ENCODE measurements at places on chromosomes 12 and 14.

- DNase-seq = no peak
Observed at GRCh38 chr12:117473856-117474255, 112.4 kb upstream of the NOS1 start.

DNA sequence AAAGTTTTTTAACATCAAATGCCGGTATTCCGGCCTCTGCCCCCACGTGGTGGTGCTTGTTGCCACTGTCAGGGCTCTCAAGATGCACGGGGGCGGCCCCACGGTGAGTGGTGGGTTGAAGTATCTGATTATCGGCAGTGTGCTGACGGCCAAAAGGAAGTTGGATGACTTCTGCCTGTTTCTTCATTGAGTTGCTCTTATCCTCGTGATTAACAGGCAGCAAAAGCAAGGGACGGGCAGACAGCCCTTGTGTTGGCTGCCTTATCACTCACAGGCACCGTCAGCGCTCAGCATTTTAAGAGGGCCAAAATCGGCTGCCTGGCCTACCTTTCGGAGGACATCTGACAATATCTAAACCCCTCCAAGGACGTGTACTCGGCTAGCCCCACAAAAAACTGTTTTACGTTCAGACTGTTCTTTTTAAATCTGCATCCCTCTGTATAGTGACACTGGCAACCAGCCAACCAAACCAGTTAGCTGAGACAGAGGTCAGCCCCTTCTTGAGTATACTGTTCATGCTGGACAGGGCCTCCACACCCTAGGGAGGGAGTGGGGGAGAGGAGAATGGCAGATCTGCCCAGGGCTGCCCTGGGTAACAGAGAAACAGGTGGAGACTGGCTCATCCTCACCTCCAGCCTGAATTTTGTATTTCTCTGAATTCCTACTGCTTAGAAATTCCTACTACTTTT, 22.9 kb upstream of the AKAP5 start:
- no peak for DNase-seq

DNA sequence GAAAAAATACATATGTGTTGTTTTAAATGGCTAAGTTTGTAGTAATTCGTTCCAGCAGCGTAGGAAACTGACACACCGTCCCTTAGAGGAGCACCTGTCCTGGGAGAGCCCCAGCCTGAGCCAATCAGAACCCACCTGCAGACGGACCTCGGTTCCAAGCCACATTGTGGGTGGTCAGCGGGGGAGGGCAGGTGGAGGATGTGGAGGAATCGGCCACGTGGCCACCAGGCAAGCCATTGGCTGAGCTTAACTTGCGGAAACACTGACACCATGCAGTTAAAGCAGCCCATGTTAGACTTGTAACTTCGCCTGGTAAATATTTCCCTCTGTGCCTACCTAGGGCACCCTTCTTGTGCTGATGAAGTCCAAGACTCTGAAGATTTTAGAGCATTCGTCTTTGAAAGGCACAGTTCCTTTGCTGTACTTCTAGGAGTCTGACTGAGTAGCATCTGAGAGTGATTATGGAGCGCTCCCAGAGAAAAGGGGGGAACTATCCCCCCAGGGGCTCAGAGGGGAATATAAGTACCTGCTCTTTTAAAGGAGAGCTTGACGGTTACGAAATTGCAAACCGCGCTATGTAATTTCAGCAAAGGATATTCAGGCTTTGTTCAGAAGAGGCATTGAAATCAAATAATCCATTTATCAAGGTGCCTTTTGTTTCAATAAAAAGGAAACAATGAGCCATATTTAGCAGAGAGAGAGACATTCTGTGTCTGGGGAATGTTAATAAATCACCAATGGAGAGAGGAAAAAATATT, 135.7 kb downstream of the TMEM132C start:
- DNase-seq = no peak

DNA sequence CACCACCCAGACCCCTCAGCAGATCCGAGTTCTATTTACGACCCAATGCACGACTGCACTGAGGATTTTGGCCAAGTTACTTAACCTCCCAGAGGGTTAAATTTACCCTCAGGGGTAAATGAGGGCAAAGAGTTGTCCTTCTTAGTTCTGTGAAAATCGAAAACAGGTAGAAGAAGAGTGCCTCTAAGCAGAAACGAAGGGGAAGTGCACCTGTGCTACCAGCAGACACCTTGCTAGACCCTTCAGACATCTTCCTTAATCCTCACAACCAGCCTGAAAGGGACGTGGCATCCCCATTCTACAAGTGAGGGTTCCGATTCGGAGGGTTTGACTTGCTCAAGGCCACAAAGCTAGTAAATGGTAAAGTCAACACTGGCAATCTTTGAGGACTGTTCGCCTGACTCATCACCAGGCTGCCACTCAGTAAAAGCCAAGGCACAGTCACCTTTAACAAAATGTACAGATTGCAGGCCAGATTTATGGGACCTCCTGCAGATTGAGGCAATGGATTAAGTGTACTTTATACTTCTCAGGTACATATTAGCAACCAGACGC, 1.6 kb downstream of the GSG1 start:
- no peak for DNase-seq

DNA sequence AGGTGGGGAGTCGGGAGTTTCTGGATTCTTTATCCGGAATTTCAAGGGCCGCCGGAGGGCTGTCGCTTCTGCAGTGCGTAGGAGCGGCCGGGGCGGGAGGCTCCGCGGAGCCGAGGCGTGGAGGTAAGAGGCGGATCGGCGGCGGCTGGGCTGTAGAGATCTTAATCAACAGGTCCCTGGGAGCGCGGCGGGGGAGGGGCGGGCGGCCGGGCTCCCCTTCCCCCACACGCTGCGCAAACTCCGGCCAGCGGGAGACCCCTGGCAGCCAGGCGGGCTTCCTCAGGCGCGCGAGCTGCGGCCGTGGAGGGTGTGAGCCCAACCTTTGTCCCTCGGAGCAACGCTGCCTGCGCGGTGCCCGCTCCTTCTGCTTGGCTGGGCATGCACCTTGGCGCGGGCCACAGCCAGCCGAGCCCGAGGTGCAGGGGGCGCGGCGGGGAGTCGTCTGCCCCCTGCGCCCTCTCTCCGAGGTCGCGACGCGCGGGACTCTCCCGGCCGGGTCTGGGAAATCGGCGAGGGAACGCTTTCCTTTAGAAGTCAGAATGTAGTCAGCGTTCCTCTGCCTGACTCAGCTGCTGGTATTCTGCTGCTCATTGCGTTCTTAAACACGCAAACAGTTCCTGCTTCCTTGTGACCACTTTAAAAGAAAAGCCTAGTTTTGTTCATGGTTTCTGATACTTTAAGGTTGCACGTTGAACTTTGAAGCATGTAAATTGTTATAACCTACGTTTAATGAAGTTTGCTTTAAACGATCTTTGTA, at the start of gene PALS1:
TSS of gene PALS1 (plus strand) at position 25 of the 757 bp plus-strand sequence. CDS start 37,736 bp downstream, outside the sequence.
- DNase-seq = no peak

DNA sequence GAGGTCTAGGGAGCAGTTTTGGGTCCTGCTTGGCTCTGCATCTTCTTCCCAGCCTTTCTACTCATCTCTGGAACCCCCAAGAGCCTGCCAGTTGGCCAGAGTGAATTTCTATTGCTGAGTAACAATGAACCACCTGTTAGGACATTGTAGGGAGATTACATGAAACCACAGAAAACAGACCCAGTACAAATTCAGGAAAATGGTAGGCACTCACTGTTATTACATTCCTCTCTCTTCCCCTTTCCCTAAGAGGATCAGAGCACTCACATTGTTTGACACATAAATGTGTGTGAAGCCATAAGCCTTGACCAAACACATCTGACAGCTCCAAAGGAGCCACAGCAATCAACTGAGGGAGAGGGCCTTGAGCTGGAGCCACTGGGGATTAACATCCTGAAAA, 216.1 kb downstream of the TMEM132D start:
- no peak for DNase-seq

- DNase-seq = no peak
Observed at GRCh38 chr12:20376984-20377383, 8.6 kb downstream of the PDE3A start.

DNA sequence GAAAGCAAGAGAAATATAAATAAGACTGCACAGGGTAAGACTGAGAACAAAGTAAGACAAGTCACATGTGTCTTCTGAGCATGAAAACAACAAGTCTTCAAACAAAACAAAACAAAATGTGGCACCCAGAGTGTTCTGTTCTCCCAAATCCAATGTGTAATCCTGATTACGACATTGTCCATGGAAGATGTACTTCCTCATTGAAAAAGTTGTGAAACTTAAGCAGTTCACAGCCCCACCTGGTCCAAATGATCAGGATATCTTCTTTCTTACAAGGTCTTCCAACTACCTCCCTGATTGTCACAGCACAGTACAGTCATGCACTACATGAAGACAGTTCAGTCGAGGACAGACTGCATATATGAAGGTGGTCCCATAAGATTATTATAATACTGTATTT, 23.3 kb upstream of the NEK9 start:
- no peak for DNase-seq

- no peak for DNase-seq
Observed at GRCh38 chr12:65935906-65936901, 111.9 kb downstream of the HMGA2 start.

GRCh38 chr14:35687335-35687939, 121.7 kb downstream of the RALGAPA1 start:
- DNase-seq = peak; percentile 5

DNA sequence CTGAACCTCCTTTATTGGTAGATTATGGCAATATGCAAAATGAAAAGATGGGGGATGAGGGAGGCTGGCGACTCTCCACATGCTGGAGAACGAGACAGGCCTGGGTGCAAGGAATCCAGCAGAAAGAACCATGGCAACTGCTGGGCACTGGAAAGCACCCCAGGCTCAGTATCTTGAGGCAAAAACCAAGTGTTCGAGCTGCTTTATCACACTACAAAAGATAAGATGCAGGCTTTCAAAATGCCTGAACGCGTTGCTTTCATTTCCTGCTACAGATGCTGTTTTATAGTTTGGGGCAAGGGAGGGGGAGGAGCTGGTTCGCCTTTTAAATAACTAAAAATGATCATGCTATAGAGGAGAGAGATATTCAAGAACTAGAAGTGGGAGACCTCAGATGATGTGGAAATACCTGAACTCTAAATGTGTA, 38.9 kb downstream of the NIN start:
- no peak for DNase-seq

DNA sequence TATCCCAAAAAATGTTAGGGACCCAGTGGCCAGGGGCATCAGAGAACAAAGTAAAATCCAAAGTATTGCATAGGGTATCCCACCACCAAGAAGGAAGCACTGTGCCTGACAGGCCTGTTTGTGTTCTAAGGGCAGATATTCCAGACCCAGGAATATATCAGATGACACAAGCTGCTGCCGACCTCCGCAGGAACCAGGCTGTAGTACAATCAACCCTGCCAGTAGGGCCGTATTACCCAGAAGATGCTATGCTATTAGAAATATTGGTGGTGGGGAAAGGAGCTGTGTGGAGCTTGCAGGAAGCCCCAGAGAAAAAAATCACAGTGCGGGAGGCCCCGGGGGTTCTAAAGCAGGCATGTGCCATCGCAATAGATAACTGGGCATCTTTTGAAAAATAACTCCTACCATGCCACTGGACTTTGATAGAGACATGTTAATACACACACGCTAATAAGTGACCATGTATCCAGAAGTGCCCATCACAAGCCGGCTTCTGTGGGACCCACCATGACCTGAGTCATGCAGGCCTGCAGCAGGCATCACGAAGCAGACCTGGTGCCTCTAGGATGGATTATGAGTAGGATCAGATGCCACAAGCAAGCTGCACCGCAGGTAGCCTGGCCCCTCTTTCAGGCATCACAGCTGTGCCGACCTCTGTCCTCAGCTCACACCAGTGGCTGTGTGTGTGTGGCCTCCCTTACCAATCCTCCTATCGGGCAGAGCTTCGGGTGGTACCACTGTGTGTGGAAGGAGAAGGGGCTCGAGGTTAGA, 242.7 kb downstream of the BCL11B start:
- DNase-seq = no peak

All from GM18507 (cell line).